ENCODE measurements at places on chromosomes 2 and 18. TPM values are rescaled to one million over a fixed set of nuclear protein-coding genes. Genes with fewer than 3 reads are reported as not detected.

The IL36RN gene
- not detected for total RNA-seq

- no peak overlapping the region for H3K4me3 ChIP-seq
- no peaks in the 10 kb centered on the region for H3K4me1 ChIP-seq
- H3K27ac ChIP-seq = no peak overlapping the region
- DNase-seq = no peak
- no peaks in the 10 kb centered on the region for H3K36me3 ChIP-seq
Measured at GRCh38 chr2:65562890-65563289, 130.5 kb upstream of the SPRED2 start.

DNA sequence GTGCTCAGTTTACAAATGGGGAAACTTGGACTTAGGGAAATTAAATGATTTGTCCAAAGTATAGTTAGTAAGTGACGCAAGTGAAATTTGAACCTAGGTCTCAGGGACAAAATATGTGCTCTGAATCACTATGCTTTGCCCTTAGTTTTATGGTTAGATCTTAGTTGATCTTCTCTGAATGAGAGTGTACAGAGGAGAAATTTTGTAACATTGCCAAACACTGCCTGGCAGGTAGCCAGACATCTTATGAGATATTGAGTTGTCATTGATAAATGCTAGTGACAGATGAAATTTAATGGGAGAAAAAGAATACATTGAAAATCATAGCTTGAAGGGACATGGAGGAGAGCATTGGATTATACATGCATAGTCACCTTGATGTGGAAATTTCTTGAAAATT lies 91.4 kb downstream of the GALNT1 start:
- H3K36me3 ChIP-seq = peaks cover 2% of the 10 kb centered on the region
- no peaks in the 10 kb centered on the region for H3K27me3 ChIP-seq
- no peaks in the 10 kb centered on the region for H3K4me1 ChIP-seq
- no peak for DNase-seq
- no peak overlapping the region for H3K4me3 ChIP-seq

- DNase-seq = peak; percentile 64
- H3K27ac ChIP-seq = peak overlapping the region; percentile 66
- no peaks in the 10 kb centered on the region for H3K36me3 ChIP-seq
- no peaks in the 10 kb centered on the region for H3K27me3 ChIP-seq
- no peak overlapping the region for H3K4me3 ChIP-seq
Measured at GRCh38 chr2:12412898-12413305, 303.8 kb upstream of the TRIB2 start.

The VIL1 gene
- not detected for total RNA-seq

DNA sequence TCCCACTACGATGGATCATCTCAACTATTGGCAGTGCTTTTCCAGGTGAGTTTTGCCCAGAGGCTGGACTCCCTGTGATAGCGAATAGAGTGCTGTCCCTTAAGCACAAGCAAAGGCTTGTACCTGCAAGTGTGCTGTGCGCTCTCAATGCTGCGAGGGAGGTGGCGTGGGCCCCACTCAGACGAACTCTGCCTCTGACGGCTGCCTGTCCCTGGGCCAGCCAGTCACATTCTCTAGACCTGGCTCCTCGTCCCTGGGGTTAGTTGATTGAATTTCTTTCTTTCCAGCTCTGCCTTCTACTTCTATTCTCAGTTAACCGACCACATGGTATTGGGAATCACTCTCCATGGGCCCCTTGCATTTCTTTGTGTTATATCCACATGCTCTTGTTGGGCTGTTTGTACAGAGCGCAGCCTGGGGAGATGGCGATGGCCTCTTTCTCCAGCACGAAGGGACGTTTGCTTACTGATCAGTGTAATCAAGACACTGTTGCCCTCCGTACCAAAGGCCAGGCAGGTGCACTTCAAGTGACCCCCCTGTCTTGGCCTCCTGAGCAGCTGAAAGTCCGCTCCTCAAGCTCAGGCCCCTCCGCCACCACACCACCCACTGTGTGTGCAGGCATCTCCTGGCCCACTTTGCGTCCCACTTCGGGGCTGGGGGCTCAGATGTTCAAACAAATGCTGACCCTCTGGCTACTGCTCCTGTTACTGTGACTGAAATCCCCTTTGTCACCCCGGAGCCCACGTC lies 151.3 kb downstream of the ZNF236 start:
- H3K27ac ChIP-seq = no peak overlapping the region
- DNase-seq = no peak
- no peaks in the 10 kb centered on the region for H3K27me3 ChIP-seq
- H3K4me3 ChIP-seq = no peak overlapping the region
- H3K4me1 ChIP-seq = peaks cover 2% of the 10 kb centered on the region

GRCh38 chr18:49744376-49745008 lies 68.8 kb downstream of the ACAA2 start:
- no peaks in the 10 kb centered on the region for H3K4me1 ChIP-seq
- peaks cover 6% of the 10 kb centered on the region for H3K27me3 ChIP-seq
- DNase-seq = no peak
- H3K27ac ChIP-seq = no peak overlapping the region
- H3K4me3 ChIP-seq = no peak overlapping the region

The ZSWIM2 gene
- total RNA-seq = not detected

DNA sequence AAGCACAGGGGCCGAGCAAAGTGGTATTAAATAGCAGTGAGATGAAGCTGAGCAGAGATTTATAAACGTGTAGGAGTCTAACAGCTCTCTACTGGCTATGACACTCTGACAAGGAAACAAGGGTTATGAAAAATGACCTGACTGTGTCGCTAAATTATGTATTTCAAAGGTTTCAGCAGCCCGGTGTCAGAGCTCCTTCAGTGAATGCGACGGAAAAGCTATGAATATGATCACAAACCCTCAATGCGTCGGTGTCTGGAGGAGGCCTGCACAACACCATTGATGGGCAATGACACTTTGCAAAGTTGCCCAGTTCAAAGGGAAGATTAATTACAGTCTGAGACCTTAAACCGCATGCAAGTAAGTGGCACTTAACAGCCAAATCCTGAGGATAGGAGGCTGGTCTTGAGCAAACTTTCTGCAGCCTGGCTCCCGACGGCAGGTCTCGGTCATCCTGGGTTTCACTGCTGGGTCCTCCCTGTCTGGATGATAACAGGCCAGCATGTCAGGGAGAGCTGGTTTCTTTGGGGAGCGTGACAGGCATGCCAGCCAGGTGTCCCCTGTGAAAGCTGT lies 615.1 kb upstream of the SALL3 start:
- no peak overlapping the region for H3K4me3 ChIP-seq
- no peaks in the 10 kb centered on the region for H3K27me3 ChIP-seq
- no peaks in the 10 kb centered on the region for H3K36me3 ChIP-seq
- H3K27ac ChIP-seq = no peak overlapping the region

The YIPF4 gene
- total RNA-seq = 43.5 TPM

DNA sequence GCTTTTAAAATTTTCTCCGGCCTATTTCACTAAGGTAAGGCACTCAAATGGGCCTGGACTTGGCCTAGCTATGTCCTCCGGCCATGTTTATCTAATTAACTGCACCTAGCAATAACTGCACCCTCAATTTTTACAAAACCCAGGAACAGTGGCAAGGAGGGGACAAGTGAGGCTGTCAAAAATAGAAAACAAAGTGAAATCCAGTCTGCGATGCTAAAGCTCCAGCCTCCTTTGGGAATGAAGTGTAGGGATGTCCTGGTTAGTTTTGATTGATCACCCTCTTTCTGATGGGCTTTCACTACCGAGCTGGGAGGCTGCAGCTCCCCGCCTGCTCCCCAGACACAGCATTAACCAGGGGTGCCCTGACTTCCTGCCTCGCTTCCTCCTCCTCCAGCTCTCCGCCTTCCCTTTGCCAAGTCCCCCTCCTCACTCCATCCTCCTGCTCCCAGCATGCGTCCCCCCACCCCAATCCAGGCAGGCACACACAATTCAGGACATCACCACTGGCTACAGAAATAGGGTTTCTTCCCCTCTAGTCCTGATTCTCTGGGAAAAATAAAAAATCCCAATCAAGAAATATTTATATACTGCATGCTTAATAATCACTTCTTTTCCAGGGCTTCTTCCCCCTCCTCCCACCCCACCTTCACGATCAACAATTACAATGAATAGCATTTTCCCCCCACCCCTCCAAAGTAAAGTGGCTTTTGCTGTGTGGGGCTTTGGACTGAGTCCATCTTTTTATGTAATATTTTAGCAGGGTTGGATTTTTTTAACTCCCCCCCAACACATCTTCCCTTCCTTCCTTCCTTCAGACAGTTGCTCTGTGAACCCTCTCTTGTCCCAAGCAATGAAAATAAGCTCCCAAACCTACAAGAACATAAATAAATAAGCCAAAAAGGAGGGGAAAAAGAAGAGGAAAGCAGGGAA lies 3.3 kb upstream of the POU3F3 start:
- H3K27ac ChIP-seq = no peak overlapping the region
- peaks cover 76% of the 10 kb centered on the region for H3K27me3 ChIP-seq
- peaks cover 28% of the 10 kb centered on the region for H3K4me1 ChIP-seq
- no peak overlapping the region for H3K4me3 ChIP-seq
- H3K36me3 ChIP-seq = peaks cover 5% of the 10 kb centered on the region

- DNase-seq = peak; percentile 22
- H3K27me3 ChIP-seq = no peaks in the 10 kb centered on the region
- no peaks in the 10 kb centered on the region for H3K36me3 ChIP-seq
- H3K4me1 ChIP-seq = peaks cover 14% of the 10 kb centered on the region
- H3K4me3 ChIP-seq = peak overlapping the region; percentile 64
Measured at GRCh38 chr18:7946734-7947377, 379.7 kb downstream of the PTPRM start.

The KCNF1 gene
- total RNA-seq = not detected

DNA sequence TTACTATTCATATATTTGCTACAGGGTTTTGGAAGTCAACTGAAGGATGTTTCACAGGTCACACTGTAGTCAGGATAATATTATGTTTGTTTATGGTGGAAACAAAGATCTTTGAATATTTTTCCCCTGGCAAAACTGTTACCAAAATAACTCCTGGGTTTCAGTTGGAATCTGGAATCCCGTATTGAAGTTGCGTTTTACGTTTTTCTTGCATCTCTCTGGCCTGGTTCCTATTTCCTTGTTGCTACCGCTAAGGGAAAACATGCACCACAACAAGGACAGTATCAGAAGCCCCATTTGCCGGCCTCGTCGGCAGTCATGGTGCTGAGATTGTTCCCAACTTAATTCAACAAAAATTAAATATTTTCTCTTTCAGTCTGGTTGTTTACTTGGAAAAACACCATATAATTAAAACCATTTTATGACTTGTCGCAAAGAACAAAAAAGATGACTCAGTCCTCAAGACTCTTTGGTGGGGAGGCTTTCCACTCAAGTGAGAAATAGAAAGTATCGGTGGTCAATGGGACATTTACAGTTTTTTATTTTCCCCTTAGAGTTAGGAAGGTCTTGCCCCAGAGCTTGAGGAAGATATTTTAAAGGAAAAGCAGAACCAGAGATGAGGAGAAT lies 42.3 kb downstream of the EN1 start:
- peaks cover 27% of the 10 kb centered on the region for H3K27me3 ChIP-seq
- DNase-seq = no peak
- H3K36me3 ChIP-seq = no peaks in the 10 kb centered on the region
- H3K4me3 ChIP-seq = no peak overlapping the region
- H3K27ac ChIP-seq = no peak overlapping the region

The FBXO41 gene
- 15.2 TPM for total RNA-seq

The SNORC gene
- 0.85 TPM for total RNA-seq

GRCh38 chr18:10100196-10100595 lies 186.4 kb downstream of the VAPA start:
- H3K4me1 ChIP-seq = no peaks in the 10 kb centered on the region
- H3K27ac ChIP-seq = no peak overlapping the region
- H3K36me3 ChIP-seq = no peaks in the 10 kb centered on the region
- no peaks in the 10 kb centered on the region for H3K27me3 ChIP-seq
- DNase-seq = no peak
- H3K4me3 ChIP-seq = no peak overlapping the region

GRCh38 chr18:37701967-37702366 lies 136.4 kb upstream of the CELF4 start:
- no peak overlapping the region for H3K4me3 ChIP-seq
- H3K4me1 ChIP-seq = no peaks in the 10 kb centered on the region
- no peak for DNase-seq

- H3K27ac ChIP-seq = no peak overlapping the region
- peaks cover 3% of the 10 kb centered on the region for H3K4me1 ChIP-seq
- H3K36me3 ChIP-seq = peaks cover 19% of the 10 kb centered on the region
- no peak for DNase-seq
- H3K27me3 ChIP-seq = no peaks in the 10 kb centered on the region
Measured at GRCh38 chr2:134336352-134336751, 82.5 kb downstream of the MGAT5 start.

DNA sequence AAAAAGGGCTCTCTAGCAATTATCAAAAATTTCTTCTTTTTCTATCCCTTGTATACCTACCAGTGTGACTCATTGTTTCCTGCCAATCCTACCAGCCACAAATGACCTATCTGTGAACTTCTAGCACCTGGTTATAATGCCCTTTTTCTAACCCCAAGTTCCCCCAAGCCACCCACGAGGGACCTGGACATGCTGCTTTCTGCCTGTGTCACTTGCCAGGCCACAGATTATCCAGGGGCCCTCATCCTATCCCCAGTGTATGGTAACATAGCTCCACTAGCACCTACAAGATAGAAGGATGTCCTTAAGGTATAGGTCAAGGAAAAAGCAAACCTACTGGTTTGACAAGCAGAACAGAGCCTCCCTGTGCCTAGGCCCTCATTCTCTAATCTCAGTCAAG lies 26.8 kb downstream of the AAK1 start:
- peak overlapping the region; percentile 7 for H3K4me3 ChIP-seq
- peaks cover 31% of the 10 kb centered on the region for H3K36me3 ChIP-seq
- H3K4me1 ChIP-seq = peaks cover 40% of the 10 kb centered on the region
- H3K27me3 ChIP-seq = no peaks in the 10 kb centered on the region

GRCh38 chr2:2845267-2845666 lies 514.2 kb upstream of the MYT1L start:
- no peak for DNase-seq
- no peak overlapping the region for H3K4me3 ChIP-seq
- H3K27me3 ChIP-seq = no peaks in the 10 kb centered on the region
- no peaks in the 10 kb centered on the region for H3K36me3 ChIP-seq

DNA sequence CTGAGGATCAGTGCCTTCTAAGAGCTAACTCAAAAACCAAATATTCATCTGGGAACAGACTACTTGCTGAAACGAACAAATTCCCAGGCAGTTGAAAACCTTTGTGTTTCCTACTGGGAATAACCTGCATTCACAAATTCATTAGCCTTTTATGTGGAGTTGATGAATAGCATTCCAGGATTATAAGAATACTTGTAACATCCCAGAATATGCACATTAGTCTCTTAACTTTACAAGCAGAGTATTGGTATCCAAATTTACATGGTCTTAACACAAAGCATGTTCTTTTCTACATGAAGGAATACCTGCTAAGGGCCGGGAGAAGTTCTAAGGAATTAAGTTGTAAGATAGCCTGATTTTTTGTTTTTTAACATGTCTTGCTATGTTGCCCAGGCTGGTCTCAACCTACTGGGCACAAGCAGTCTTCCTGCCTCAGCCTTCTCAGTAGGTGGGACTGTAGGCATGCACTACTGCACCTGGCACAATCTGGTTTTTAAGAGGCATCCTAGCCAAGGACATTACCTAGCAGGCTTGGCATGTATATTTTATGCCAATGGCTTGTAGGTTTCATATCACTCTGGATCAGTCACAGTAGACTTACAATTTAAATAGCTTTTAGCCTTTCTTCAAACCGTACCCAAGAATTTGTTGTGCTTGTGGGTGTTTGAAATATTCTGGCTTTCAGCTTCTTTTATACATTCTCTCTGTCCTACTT lies 50.7 kb downstream of the MGAT5 start:
- H3K27ac ChIP-seq = no peak overlapping the region
- H3K27me3 ChIP-seq = no peaks in the 10 kb centered on the region
- peaks cover 8% of the 10 kb centered on the region for H3K36me3 ChIP-seq
- H3K4me1 ChIP-seq = peaks cover 56% of the 10 kb centered on the region
